Karpas-422 (cell line): ENCODE measurements at places on chromosomes 1 and 21.

- DNase-seq: no peak
Observed at GRCh38 chr1:93710499-93711453, 29.1 kb upstream of the BCAR3 start.

- no peak for DNase-seq
Observed at GRCh38 chr1:230061801-230062200, 5.2 kb upstream of the GALNT2 start.

DNA sequence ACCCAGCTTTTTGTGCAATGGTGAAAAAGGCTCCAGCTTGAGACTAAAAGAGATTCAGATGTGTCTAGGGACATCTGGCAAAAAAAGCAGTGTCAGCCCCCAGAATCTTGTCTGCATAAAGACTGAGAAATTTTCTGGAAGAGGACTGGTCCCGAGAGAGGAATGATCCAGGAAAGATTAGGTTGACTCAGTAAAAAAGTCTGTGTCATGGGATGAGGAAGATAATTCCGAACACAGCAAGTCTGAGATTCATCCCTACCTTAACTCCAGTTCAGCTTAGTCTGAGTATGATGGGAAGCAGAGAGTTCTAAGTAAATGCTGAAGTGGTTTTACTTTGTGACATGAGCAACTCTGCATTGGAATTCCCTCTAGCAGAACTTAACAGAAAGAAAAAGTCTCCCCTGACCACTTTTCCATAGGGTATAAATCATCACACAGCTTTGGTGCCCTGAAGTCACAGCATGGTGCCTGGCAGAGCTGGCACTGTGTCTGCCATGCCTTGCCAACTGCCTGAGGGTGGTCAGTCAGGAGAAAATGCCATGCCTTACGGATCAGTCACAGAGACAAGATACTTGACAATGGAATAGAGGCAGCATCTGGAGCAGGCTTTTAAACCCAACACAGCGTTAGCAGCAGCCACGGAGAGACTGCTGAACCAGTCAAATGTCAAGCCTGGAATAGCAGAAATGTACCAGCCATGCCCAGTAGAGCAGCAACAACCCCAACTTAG, 153.4 kb downstream of the ZC3H11B start:
- no peak for DNase-seq

GRCh38 chr1:196180847-196181593, 427.2 kb downstream of the KCNT2 start:
- DNase-seq: no peak

GRCh38 chr1:159088050-159088449, 11.5 kb upstream of the AIM2 start:
- no peak for DNase-seq
